ENCODE measurements at places on chromosomes 6 and 20.

- DNase-seq = no peak
Observed at GRCh38 chr6:158910484-158911440, 89.2 kb downstream of the RSPH3 start.

GRCh38 chr20:9600562-9600961, 86.2 kb downstream of the LAMP5 start:
- DNase-seq = no peak

GRCh38 chr6:21873562-21873961, 280.0 kb downstream of the SOX4 start:
- no peak for DNase-seq

GRCh38 chr20:49478266-49478665, 4.2 kb downstream of the KCNB1 start:
- no peak for DNase-seq

DNA sequence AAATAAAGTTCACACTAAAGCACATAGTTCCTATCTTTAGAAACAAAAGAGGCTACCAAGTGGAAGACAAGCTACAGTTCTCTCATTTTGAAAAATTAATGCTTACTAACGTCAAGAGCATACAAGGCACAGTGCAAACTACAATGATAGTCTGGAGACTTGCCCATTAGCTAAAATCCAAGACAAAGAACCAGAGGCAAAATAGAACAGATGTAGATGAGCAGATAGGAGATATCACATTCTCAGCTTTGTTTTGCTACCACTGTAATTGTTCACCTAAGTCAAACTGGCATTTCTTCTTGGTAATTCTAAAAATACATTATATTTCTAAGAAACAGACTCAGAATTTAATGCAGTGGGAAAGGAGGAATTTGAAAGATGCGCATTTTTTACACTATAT, 5.2 kb downstream of the TMEM30A start:
- no peak for DNase-seq

DNA sequence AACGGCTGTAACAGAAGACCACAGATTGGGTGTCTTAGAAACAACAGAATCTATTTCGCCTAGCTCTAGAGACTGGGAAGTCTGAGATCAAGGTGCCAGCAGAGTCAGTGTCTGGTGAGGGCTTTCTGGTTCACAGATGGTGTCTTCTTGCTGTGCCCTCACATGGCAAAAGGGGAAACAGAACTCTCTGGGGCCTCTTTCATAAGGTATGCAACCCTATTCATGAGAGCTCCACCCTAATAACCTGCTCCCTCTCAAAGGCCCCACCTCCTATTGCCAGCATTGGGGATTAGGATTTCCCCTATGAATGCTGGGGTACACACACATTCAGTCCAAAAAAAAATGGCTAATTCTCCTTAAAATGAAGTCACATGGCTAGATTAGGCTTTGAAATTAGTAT, 10.0 kb downstream of the TXNDC5 start:
- DNase-seq = no peak

DNA sequence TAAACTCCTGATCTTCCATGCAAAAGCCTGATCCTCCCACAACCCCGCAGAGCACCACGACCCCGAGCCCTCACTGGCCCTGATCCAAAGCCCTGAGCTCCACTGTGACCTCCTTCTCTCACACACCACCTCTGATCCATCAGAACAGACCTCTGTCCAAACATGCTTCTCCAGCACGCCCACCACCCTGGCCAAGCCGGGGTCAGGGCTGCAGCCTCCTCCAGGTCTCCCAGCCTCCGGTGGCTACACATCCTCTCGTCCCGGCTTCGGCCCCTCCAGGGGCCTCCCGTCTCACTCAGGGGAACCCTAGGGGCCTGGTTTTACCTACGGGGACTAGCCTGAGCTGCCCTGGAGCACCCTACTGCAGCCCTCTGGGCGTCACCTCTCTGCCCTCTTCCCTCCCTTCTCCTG, 49.1 kb downstream of the FOXF2 start:
- no peak for DNase-seq

Data from sciatic nerve (tissue), 2 donors.